ENCODE measurements at places on chromosomes 11 and 22.

GRCh38 chr11:82960779-82961143, 59.2 kb downstream of the DDIAS start:
- DNase-seq = no peak

- DNase-seq = peak; percentile 99
Observed at GRCh38 chr22:50185375-50186087, at the start of gene TRABD. TSS of gene TRABD (plus strand) at chr22:50185913. CDS start at chr22:50193061, 7,148 bp downstream.

DNA sequence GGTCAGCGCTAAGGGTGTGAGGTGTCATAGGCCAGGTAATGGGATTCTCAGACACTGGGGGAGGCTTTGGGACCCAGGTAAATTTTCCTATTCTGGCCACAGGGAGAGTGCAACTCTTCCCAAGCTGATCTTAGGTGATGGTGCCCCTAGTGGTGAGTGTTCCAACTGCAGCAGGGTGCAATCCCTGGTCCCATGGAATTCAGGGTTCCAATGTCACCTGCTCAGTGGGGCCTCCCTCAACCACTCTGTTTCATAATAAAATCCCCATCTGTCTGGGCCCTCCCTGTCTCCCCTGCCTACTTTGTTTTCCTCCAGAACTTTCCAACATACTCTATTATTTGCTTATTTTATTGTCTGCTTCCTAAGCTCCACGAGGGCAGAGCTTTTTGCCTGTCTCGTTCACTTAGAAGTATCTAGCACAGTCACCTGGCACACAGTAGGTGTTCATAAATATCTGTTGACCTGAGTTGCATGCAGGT, 2.9 kb upstream of the SGSM1 start:
- peak; percentile 72 for DNase-seq

DNA sequence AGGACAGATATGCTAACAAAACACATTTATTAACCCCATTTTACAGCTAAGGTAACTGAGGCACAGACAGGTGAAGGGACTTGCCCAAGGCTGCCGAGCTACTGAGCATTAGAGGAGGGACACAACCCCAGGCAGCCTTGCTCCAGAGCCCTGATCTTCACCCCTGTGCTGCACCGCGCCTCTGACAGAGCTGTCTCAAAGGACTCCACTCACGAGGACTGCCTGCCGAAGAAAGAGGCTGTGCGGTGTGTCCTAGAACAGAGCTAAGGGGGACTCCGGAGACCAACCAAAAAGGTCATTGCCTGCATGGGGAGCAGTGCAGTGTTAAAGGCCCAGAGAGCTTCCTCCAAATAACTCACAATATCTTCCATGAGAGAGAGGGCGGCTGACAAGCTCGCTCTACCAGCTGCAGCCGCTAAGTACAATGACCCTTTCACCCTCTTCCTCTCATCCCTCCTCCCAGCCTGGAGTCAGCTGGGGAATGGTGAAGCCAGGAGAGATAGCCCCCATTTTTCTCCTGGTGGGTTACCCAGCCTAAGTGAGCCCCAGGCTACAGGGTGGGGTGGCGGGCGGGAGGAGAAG, 119.2 kb downstream of the DSCAML1 start:
- no peak for DNase-seq

GRCh38 chr11:27025312-27025955, 15.2 kb upstream of the BBOX1 start:
- no peak for DNase-seq

- no peak for DNase-seq
Observed at GRCh38 chr22:40857309-40857855, 434 bp downstream of the XPNPEP3 start.

DNA sequence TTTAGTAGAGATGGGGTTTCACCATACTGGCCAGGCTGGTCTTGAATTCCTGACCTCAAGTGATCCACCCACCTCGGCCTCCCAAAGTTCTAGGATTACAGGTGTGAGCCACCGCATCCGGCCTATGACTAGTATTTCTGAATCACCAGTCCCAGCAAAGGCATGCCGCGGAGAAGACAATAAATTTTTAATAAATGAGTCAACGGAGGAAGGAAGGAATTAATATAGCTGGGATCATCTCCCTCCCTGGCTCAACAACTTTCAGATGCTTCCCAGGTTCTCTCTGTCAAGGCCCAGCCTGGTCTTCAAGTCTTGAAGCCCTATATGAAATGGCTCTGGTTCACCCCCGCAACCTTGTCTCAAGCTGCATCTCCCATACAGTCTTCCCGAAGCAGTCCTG, 45.7 kb downstream of the CYTH4 start:
- no peak for DNase-seq

DNA sequence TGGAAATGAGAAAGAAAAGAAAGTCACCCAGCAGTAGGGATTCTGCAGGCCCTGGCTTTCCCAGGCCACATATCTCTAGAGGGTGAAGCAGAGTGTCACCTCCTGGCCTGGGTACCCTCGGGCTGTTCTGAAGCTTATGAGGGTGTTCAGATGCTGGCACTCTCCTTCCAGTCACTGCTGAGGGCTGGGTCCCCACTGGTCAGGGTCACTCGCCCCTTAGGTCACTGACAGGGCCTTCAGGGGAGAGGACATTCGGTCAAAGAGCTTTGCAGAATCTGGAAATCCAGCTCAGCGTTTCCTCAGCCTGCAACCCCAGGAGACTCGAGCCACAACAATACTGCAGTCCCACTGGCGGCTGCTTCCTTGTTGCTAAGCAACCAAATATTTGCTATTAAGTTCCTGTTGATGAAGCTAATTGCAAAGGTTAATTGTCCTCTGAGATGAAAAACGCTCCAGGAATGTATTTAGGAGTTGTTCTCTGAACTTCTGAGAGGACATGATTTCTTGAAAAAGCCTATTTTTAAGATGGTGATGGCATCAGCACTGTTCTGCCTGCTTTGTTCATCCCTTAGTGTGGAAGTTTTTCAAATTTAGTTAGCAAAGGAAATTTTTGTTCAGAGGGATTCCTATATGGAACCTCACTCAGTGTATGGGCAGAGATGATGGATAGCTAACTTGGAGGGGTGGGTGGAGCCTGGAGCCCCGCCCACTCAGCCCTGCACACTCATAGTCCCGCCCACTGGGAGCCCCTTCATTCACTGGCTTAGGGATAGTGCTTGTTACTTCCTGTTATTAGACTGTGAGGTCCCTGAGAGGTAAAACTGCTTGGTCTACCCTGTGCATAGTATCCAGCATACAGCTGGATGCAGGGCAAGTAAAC, 109.2 kb downstream of the CSNK2A3 start:
- DNase-seq = peak; percentile 48

GRCh38 chr11:123718063-123718462, 23.4 kb downstream of the ZNF202 start:
- DNase-seq = no peak

GRCh38 chr11:102950622-102951081, 4.9 kb downstream of the MMP13 start:
- no peak for DNase-seq

Measured in GM13977 (cell line).